ENCODE measurements at places on chromosomes 6 and 20. TPM values are rescaled to one million over a fixed set of nuclear protein-coding genes. Genes with fewer than 3 reads are reported as not detected.
A peak's percentile ranks its signal among the peaks of the same experiment; 100 is the strongest.

- no peak for DNase-seq
- H3K27ac ChIP-seq = no peak overlapping the region
- H3K27me3 ChIP-seq = no peaks in the 10 kb centered on the region
- H3K4me3 ChIP-seq = no peak overlapping the region
- no peaks in the 10 kb centered on the region for H3K36me3 ChIP-seq
Observed at GRCh38 chr6:19413323-19413722, 423.8 kb upstream of the ID4 start.

DNA sequence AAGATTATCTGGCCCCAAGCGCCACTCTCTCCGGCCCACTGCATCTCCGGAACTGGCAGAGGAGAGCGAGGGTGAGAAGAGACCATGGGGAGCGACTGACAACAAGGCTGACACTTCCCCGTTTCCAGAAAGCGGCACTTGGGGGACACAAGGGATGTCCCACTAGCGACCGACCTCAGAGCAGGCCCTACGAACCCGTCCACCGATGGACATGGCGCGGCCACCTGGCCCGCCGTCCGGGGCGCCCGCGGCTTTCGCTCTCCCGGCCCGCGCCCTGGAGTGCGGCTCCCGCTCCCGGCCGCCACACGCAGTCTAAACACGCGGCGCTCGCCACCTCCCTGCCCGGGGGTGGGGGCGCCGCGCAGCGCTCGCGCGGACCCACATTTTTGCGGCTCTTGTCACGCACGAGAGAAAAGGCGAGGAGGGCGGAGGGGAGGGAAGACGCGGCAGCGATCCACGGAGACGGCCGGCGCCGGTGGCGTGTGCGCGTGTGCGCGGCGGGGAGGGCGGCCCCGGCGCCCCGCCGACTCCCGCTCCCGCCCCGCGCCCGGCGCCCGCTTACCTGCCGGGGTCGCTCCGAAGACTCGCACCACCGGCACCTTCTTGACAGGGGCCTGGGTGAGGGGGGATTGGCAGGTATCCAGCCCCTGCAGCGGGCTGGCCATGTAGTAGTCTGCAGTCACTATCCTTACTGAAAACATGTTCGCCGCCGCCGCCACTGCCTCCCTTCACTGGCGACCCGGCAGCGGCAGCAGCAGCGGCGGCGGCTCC, 645 bp downstream of the REV3L start:
- peaks cover 26% of the 10 kb centered on the region for H3K4me1 ChIP-seq
- H3K36me3 ChIP-seq = no peaks in the 10 kb centered on the region
- H3K27me3 ChIP-seq = no peaks in the 10 kb centered on the region
- peak overlapping the region; percentile 95 for H3K27ac ChIP-seq

DNA sequence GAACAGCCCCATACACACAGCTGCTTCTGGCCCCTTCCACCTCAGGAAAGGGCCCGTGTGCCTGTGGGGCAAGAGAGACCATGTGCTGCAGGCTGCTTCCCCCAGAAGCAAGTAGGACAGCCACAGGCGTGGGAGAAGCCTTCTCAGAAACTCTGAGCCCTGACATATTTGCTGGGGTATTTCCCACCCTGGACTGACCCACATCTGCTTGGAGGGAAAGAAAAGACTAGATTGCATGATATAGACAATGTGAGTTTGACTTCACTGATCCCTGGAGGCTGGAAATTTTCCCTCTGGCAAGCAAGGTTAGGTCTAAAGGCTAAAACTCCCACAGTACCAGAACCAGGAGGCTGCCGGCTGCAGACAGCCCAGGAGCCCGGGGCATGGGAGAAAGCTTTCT, 213.3 kb upstream of the SSTR4 start:
- H3K27ac ChIP-seq = no peak overlapping the region
- no peak for DNase-seq
- H3K36me3 ChIP-seq = no peaks in the 10 kb centered on the region

GRCh38 chr6:25995507-25995906, 32.9 kb downstream of the TRIM38 start:
- H3K4me1 ChIP-seq = no peaks in the 10 kb centered on the region
- DNase-seq = no peak
- H3K4me3 ChIP-seq = no peak overlapping the region
- H3K27me3 ChIP-seq = no peaks in the 10 kb centered on the region
- H3K36me3 ChIP-seq = no peaks in the 10 kb centered on the region

- H3K4me1 ChIP-seq = no peaks in the 10 kb centered on the region
- no peak for DNase-seq
- no peaks in the 10 kb centered on the region for H3K36me3 ChIP-seq
- no peak overlapping the region for H3K4me3 ChIP-seq
- no peak overlapping the region for H3K27ac ChIP-seq
- H3K27me3 ChIP-seq = no peaks in the 10 kb centered on the region
Observed at GRCh38 chr6:14135893-14136539, 18.4 kb downstream of the CD83 start.

DNA sequence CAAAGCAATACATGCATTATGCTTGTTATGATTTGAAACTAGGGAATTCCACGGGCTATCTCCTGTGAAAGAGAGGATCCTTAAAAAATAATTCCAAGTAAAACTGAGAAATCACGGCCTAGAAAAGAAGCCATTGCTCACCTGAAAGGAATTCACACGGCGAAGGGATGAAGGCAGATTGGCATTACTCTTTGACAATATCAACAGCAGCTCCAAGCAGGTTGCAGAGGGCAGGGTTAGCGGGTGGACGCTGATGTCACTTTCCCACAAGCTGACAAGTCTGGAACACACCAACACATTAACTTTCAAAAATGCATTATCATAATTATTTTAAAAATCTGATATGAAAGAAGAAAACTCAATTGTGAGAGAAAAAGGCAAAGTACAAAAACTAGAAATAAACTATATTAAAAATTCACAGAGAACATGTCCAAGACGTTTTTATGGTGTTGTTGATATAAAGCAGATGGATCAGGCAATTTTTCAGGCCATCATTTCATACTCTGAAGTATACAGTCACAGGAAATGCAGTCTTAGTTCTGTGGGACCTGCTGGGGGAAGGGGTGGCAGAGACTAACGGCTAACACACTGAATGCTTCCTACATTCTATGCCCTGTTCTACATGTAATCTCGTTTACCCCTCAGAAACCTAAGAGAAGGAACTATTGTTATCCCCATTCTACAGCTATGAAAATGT, 108.3 kb downstream of the UBE3D start:
- no peaks in the 10 kb centered on the region for H3K27me3 ChIP-seq
- no peak overlapping the region for H3K4me3 ChIP-seq
- no peaks in the 10 kb centered on the region for H3K4me1 ChIP-seq
- no peaks in the 10 kb centered on the region for H3K36me3 ChIP-seq
- H3K27ac ChIP-seq = no peak overlapping the region
- no peak for DNase-seq

DNA sequence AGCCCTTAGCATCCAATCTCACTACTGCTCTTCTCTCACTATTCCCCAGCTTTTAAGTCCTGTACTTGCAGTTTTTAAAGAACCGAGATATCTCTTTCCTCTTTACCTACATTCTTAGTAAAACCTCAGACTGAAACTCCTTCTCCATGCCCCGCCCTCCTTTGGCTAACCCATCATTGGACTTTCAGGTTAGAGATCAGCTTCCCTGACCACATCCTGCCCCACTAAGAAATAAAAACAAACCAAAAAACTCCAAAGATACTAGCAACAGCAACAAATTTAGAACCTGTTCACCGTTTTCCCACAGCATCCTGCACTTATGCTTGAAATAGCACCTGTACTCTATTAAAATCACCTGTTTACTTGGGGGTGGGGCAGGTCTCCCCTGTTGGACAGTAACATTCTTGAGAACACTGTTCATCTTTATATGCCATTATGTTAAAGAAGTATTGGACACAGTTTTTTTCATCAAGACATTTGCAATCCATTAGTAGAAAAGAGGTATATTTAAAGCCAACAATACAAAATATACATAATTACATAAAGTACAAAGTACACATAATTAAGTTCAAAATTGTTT, 16.3 kb upstream of the SMAP1 start:
- no peaks in the 10 kb centered on the region for H3K27me3 ChIP-seq
- peak; percentile 43 for DNase-seq
- H3K27ac ChIP-seq = no peak overlapping the region

GRCh38 chr6:34201455-34202107, 35.1 kb upstream of the HMGA1 start:
- H3K36me3 ChIP-seq = no peaks in the 10 kb centered on the region
- H3K27ac ChIP-seq = no peak overlapping the region
- no peak for DNase-seq
- H3K27me3 ChIP-seq = no peaks in the 10 kb centered on the region
- H3K4me1 ChIP-seq = no peaks in the 10 kb centered on the region

DNA sequence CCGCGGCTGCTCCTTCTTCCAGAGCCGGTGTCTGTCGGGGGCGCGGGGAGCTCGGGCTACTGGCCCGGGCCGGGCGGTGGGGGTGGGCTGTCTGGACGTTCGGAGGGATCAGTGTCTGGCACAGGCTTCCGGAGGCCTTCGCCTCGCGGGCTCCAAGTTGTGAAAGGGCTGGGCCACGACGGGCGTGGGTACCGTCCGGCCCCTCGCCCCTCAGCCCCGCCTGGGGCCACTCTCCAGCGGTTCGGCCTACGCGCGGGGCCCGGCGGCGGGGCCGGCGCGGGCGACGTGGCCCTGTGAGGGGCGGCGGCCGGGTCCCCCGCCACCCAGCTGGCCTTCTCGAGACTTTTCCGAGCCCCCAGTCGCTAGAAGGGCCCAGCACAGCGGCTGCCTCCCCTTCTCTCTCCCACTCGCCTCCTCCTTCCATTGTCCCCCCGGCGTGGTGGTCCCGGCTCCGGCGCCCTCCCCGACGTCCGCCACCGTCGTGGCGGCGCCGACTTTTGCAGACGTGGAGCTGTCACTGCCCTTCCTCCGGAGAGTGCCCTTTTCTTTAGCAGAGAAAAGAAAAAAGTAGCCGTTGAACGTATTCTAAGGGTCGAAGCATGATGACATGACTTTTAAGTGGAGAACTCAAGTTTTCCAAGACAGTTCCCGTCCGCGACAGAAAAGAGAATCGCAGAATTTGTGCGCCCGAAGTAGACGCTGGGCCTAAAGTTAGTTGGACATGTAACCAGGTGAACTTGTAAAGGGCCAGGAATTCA, 571 bp downstream of the ITCH start:
- H3K36me3 ChIP-seq = no peaks in the 10 kb centered on the region
- H3K27me3 ChIP-seq = no peaks in the 10 kb centered on the region
- peaks cover 49% of the 10 kb centered on the region for H3K4me1 ChIP-seq
- no peak for DNase-seq

The JAG1 gene
- total RNA-seq = 0.11 TPM

DNA sequence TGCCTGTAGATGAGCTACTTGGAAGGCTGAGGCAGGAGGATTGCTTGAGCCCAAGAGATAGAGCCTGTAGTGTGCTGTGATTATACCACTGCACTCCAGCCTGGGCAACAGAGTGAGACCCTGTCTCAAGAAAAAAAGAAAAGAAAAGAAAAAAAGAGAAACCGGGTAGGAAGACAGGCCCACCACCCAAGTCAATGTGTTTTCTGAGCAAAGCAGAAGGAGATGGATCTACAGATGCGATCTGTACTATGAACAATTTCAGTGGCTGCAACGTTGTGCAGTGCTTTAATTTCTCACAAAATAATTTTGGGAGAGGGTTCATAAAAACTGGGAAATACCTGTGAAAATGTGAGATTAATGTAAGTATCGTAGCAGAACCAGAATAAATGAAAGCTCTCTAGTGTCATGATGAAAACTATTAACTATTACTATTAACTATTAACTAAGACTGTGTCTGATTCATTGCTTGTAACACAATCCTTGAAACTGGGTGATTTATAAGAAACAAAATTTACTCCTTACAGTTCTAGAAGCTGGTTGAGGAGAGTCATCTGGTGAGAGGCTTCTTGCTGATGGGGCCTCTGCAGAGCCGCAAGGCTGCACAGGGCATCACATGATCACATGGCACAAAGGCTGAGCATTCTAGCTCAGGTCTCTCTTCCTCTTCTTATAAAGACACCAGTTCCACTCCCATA, 233.1 kb upstream of the ZNF217 start:
- no peaks in the 10 kb centered on the region for H3K36me3 ChIP-seq
- peaks cover 33% of the 10 kb centered on the region for H3K4me1 ChIP-seq
- no peaks in the 10 kb centered on the region for H3K27me3 ChIP-seq
- no peak for DNase-seq

The TMEM217 gene
- total RNA-seq = 4.2 TPM

GRCh38 chr20:63940071-63940471, 16.1 kb downstream of the UCKL1 start:
- H3K4me3 ChIP-seq = no peak overlapping the region
- H3K4me1 ChIP-seq = peaks cover 24% of the 10 kb centered on the region
- H3K27me3 ChIP-seq = no peaks in the 10 kb centered on the region
- DNase-seq = no peak
- H3K36me3 ChIP-seq = peaks cover 17% of the 10 kb centered on the region
- no peak overlapping the region for H3K27ac ChIP-seq

The SLC17A2 gene
- total RNA-seq = not detected

DNA sequence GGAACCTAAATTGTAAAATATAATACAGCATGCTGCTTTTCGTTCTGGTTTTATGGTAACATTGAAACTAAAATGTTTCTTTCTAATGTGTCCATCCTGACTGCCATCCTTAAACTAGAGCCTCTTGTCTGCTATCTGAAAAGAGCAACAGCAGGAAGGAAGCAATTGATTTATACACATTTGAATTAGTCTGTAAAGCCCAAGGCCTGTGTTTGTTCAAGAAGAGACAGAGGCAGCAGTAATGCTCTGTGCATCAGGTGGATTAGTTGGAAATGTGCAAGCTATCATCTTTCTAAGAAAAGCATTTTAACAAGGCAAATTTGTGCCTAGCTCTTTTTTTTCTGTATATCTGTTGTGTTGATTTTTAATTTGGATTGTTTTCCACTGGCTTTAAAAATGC, 128.6 kb downstream of the SCAF8 start:
- no peaks in the 10 kb centered on the region for H3K27me3 ChIP-seq
- no peaks in the 10 kb centered on the region for H3K4me1 ChIP-seq
- no peaks in the 10 kb centered on the region for H3K36me3 ChIP-seq
- DNase-seq = no peak

The LGSN gene
- not detected for total RNA-seq

The TINAG gene
- total RNA-seq = not detected

DNA sequence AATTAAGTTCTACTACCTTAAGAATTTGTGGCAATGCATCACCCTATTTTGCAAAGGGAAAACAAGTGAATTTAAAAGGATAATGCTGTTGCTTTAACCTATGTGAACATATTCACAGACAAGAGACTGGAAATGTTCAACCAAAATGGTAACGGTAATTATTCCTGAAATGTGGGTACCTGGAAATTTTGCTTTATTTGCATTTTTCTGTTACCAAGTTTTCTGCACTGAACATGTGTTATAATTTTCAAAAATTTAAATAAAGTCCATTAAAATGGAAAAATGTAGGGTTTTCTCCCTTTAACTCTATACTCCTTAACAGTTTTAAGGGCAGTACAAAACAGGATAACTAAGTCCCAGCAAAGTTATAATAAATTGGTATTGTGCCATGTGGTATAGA, 66.4 kb downstream of the EPB41L2 start:
- H3K4me1 ChIP-seq = no peaks in the 10 kb centered on the region
- DNase-seq = no peak

The SLC32A1 gene
- not detected for total RNA-seq
